ENCODE measurements at places on chromosomes 2 and 18.

DNA sequence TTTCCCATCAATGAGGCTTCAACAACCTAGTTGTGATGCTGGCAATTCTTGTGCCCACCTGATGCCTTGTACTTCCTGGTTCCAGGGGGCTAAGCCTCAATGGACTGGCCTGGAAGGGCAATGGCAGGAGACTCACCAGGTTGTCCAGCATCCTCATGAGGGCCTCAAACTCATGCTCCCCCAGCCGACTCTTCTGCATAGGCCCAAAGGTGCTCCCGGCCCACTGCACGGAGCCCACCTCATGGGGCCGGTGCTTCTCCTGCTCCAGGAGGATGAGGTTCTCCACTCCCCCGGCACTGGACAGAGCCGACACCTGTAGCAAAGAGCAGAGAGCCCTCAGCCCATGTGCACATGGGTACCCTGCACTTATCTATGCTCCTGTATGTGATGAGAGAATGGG, 84.5 kb downstream of the ADD2 start:
- no peak for DNase-seq

GRCh38 chr2:15662026-15662425, 70.4 kb downstream of the DDX1 start:
- DNase-seq, result no peak

GRCh38 chr18:26593365-26594320, 45.3 kb upstream of the KCTD1 start:
- no peak for DNase-seq

DNA sequence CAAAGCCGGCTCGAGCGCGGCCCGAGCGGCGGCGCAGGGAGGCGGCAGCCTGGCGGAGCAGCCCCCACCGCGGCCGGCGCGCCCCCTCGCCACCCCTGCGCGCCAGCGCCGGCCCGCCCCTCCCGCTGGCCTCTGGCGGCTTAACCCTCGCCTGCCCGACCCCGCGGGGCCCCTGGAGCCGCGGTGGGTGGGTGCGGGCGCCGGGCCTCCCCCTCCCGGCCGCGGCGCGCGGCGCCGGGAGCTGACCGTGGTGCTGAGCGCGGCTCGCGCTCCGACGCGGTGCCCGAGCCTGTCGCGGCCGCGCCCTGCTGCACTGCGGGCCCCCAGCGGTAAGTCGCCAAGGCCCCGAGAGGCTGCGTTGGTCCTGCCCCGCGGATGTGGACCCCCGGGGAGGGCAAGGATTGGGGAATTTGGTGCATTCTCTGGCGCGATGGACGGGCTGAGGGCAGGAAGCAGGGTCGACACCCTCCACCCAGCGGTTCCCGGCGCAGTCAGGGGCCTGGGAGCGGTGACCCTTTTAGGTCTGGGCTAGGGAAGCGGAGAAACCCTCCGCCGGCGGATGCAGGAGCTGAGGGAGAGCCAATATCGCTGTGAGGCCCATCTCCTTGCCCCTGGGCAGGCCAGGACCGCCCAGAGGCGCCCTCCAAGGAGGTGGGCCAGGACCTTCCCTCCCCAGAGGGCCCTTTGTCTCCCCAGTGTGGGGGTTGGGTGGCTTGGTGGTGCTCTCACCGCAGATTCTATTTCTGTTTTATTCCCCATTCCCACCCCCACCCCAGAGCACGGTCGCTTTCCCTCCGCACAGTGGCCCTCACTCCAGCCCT, 923 bp downstream of the AMER3 start:
- peak; percentile 22 for DNase-seq

- no peak for DNase-seq
These were observed 301.8 kb downstream of the XIRP2 start for GRCh38 chr2:167190053-167190452.

DNA sequence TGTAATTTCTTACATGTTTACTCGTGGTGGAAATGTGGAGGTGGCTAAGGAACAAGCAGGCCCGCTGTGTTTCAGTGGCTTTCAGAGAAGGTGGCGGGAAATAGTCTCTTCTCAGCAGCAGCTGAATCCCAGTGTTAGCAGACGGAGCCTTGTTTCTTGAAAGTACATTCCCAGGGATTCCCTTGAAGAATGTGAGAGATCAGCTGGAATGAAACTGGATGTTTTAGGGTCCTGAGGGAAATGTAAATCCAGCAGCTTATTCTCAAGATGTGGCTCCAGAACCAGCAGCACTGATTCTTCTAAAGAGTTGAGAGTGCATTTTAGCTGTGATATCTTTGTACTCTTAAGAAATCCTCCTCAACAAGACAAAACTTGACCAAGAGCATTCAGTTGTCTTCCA, 59.1 kb downstream of the CDC42EP3 start:
- DNase-seq, result no peak

GRCh38 chr2:10172033-10172871, 49.7 kb downstream of the RRM2 start:
- no peak for DNase-seq

DNA sequence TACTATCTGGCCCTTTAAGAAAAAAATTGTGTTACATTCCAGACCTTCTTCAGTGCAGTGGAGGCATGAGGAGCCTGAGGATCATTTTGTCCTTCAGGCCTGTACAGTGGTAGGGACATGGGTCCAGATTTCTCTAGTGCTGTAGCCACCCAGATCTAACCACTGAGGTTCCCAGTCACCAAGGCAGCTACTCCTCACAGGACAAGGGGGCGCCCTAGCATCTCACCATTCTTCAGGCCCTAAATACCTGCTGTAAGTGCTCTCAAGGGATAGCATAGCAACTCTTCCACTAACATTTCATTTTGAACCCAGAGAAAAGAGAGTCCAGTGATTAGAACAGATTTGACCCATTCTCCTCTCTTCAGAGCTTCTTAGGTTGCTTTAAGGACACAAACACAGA, 1533.0 kb downstream of the LRP1B start:
- no peak for DNase-seq

DNA sequence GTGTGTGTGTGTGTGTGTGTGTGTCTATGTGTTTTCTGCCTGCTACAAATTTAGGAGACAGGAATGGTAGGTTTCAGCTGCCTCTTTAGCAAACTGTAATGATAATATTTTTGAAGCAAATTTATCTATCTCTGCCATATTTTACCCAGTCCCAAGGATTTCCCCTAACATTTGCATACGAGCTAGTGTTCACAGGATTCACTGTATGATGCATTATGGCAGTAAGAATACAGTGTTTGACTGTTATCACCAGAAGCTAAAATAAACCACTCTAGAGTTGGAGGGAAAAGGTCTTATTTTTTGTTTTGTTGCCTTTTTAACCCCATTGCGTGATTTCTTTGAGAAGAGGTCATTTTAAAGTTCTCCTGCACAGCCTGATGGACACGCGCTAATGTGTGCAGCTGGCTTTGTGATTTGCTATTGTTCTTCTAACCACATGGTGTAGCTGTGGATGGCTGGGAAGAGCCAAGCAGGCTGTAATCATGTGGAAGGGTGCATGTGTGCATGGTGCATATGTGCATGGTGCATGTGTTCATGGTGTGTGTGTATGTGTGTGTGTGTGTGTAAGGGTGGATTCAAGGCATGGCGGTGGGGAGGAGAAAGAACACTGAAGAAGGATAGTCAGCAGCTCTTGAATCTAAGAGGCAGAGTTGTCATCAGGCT, 62.4 kb downstream of the PLB1 start:
- no peak for DNase-seq

- no peak for DNase-seq
These were observed 8.6 kb upstream of the ZNF407 start for GRCh38 chr18:74589021-74589420.

DNA sequence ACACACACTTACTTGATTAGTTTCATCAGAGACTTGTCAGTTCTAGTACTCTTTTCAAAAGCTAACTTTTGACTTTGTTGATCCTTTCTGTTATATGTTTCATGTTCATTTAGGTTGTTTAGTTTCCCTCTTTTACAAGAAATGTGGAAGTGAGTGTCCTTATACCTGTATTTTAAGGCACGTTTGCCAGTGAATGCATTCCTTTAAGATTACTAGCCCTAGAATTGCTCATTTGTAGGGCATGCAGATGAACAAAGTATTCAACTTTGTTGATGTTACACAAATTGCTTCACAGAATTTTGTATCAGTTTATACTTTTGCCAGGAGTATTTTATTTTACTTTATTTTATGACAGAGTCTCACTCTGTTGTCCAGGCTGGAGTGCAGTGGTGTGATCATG, 6.3 kb downstream of the IL1RL2 start:
- no peak for DNase-seq

GRCh38 chr18:67600181-67601180, 84.0 kb upstream of the DSEL start:
- DNase-seq, result no peak

GRCh38 chr2:231968820-231969219, 7.3 kb downstream of the DIS3L2 start:
- no peak for DNase-seq

DNA sequence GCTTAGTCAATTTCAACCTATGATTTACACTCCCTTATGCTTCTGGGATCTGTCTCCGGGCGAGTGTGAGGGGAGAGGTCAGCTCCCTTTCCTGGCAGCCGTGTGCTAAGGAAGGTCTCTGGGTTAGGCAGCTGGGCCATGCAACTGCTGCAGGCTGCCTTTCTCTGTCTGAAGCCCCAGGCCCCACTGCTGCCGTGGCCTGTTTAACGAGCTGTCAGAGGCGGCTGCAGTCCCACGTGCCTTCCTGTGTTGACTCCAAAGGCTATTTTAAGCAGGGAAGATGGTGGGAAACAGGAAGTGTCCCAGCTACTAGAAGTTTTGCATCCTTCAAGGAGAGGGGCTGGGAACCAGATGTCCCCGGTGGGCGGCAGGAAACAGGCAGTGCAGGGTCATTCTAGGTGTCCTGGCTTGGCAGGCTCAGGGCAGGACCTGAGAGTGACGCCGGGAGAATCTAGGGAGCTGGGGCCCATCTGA, 186.4 kb downstream of the TNS1 start:
- no peak for DNase-seq
